ENCODE measurements at places on chromosomes 13 and 19. TPM values are rescaled to one million over a fixed set of nuclear protein-coding genes. Genes with fewer than 3 reads are reported as not detected.

DNA sequence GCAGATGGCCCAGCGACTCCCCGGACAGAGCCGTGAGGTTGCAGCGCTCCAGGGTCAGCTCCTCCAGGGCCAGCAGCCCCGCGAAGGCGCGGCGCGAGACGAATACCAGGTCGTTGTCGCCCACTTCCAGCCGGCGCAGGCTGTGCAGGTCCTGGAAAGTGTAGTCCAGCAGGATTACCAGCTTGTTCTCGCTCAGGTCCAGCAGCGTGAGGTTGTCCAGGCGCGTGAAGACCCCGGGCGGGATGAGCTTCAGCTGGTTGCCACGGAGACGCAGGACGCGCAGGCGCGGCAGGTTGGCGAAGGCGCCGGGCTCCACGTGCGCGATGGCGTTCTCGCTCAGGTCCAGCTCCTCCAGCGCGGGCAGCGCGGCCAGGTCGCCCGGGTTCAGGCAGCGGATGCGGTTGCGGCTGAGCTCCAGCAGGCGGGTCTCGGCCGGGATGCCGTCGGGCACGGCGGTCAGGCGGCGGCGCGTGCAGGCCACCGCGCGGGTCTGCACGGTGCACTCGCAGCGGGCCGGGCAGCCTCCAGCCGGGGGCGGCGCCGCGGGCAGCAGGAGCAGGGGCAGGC is 9.3 kb upstream of the PEAK3 start:
- DNase-seq = no peak

DNA sequence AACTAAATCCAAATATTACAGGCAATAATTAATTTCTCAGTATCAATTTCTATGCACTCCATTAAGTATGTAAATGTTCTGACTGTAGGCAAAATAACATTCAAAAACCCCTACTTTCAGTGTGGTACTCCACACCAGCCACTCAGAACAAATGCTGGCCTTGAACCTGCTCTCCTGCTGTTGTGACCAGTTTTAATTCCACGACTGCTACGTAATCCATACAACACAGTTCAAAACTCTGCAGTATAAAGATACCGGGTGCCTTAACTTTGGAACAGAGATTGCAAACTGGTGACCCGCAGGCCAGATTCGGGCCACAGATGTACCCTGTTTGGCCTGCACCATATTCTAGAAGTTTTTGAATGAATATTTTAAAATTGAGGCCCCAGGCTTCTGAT is 30.4 kb downstream of the COL4A1 start:
- DNase-seq = no peak

DNA sequence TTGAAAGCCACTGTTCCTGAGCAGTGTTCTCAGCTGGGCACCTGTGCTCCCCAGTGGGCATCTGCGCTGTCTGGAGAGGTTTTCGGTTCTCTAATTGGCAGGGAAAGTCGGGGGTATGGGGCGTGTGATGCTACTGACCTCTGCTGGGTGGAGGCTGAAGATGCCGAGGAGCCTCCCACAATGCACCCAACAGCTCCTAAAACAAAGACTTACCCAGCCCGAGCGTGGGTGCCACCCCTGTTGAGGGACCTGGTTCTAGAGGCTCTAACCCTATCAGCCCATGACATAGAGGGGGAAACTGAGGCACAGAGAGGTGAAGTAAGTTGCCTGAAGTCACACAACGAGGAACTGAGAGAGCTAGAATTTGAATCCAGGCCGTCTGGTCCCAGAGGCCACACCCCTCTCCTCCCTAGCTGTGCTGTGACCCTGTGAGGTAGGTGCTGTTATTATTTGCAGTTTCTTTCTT is 2.3 kb downstream of the SPACA4 start:
- DNase-seq = no peak

DNA sequence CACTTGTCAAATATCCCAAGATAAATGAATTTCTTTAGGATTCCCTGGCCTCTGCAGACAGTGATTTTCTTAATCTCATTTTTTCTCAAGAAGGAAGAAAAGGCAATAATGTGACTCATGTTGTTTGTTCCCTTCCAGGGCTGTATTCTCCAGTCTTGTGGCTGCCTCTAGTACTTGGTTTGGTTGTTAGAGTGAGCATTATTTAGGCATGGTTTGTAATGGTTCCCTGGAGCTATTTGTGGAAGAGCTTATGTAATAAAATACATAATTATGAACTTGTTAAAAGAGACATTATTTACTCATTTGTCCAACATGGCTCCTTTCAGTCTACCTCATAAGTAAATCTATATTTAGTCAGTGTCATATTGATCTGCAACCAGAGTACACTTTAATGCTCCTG is 270.4 kb downstream of the DCT start:
- no peak for DNase-seq

- DNase-seq = no peak
Observed at GRCh38 chr19:36652958-36653357, 13.7 kb downstream of the ZNF461 start.

URAD gene
- polyA plus RNA-seq = not detected

DNA sequence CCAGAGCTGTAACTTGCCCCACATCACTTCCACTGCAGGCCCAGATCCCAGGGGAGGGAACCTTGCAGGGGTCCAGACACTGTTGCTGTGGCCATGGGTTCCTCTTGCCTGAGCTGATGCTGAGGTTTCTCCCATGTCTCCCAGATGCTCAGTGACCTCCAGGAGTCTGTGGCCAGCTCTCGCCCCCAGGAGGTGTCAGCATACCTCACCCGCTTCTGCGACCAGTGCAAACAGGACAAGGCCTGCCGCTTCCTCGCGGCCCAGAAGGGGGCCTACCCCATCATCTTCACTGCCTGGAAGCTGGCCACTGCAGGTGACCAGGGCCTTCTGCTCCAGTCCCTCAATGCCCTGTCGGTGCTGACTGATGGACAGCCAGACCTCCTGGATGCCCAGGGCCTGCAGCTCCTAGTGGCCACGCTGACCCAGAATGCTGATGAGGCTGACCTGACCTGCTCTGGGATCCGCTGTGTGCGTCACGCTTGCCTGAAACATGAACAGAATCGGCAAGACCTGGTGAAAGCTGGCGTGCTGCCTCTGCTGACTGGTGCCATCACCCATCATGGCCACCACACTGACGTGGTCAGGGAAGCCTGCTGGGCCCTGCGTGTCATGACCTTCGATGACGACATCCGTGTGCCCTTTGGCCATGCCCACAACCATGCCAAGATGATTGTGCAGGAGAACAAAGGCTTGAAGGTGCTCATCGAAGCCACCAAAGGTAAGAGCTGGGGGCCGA is 12.1 kb upstream of the SLC25A42 start:
- DNase-seq = no peak

- no peak for DNase-seq
Observed at GRCh38 chr13:34777089-34777913, 164.8 kb upstream of the NBEA start.

LHFPL6 gene
- 52.5 TPM for polyA plus RNA-seq

TINCR gene
- polyA plus RNA-seq = 1.2 TPM

DNA sequence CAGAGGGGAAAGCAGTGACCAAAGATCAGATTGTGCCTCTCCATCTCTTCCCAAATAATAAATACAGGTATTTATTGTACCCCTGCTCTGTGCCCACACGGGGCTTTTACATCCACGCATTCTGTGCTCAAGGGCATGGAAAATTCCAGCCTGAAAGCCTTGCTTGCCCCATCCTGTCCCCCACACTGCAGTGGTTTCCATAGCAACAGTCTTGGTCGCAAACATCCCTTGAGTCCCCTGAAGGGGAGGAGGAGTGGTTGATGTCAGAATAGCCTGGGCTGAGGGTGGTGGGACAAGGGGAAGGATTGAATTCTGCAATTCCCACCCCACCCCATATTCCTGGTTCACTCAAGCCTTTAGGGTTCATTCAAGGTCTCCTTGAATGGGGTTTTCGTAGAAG is 41.0 kb upstream of the USP29 start:
- DNase-seq = no peak

ZNF491 gene
- 4.9 TPM for polyA plus RNA-seq

DNA sequence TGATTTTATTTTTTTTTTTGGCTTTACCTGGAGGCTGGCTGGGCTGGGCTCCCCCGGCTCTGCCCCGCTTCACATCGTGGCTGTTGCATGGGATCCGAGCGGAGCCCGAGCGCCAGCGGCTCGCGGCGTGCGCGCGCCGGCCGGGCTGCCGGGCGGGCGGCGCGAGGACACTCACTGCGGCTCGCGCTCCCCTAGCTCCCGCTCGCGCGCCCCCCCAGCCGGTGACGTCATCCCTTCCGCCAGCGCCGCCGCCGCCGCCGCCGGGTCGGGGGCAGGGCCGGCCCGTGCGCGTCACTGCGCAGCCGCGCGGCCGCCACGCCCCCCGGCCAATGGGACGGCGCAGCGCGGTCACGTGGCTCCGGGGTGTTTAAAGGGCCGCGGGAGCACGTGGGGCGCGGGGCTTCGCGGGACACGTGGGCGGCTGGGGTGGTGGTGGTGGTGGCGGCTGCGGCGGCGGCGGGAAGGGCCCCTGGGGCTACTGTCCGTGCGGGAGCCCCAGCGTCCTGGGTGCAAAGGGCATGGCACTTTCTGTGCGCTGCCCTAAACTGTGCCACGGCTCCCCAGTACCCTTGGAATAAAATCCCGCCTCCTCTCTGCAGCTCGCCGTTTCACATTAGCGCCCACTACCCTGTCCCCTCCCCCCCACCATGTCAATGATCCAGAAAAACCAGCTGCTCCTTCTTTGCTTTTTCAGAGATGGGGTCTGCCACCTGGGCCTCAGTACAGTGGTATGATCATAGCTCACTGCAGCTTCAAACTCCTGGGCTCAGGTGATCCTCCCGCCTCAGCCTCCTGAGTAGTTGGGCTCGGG is at the start of gene PTPRS:
TSS of gene PTPRS (minus strand) at position 176 of the 811 bp plus-strand sequence. CDS start 54,672 bp downstream, outside the sequence.
- peak; percentile 55 for DNase-seq

AMER2 gene
- polyA plus RNA-seq = 0.32 TPM

- no peak for DNase-seq
Observed at GRCh38 chr19:1091544-1092175, 3.5 kb downstream of the POLR2E start.

GRCh38 chr13:35198613-35199200 is 256.6 kb downstream of the NBEA start:
- no peak for DNase-seq

DNA sequence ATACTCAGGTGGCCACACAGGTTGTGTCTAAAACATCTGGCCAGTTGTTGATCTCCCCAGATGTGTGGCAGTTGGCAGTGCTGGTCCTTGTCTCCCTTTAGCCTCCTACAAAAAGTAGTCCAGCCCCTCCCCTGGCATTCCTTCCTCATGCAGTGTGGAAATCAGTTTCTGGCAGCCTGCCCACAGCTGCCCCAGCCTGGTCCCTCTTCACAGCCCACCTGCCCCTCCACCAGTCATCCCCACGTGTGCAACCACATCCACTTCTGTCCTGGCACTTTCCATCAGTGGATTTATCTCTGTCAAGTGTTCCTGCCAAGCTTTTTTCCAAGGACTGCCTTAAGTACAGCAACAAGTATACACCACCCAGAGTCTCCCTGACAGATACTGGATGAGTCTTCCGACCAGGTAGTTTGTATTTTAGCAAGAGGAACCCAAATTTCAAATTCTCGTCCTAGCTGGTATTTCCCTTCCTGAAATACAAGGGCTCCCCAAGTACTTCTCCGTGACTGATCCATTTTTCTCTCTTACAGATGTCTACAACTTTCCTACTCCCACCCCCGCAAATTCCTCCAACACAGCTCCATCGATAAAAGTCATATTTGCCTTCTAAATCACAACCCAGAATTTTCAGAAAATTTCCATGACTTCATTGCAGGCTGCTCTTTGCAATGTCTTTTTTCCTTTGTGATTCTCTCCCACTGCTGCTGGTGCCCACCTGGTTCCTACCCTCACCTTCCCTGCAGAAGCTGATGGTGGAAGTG is 313.5 kb downstream of the FOXO1 start:
- DNase-seq = no peak

GRCh38 chr19:55912916-55913315 is 19.2 kb downstream of the NLRP13 start:
- DNase-seq = no peak

Data from left renal pelvis (tissue), 4 donors.